CD4-positive, alpha-beta T cell treated with Interferon gamma for 1 hour (primary cell): ENCODE measurements at places on chromosomes 16 and 17.

- no peak for DNase-seq
These were observed 12.4 kb downstream of the FOXN1 start for GRCh38 chr17:28518578-28518977.

- DNase-seq, result no peak
These were observed 4.1 kb downstream of the HS3ST6 start for GRCh38 chr16:1914084-1914608.

DNA sequence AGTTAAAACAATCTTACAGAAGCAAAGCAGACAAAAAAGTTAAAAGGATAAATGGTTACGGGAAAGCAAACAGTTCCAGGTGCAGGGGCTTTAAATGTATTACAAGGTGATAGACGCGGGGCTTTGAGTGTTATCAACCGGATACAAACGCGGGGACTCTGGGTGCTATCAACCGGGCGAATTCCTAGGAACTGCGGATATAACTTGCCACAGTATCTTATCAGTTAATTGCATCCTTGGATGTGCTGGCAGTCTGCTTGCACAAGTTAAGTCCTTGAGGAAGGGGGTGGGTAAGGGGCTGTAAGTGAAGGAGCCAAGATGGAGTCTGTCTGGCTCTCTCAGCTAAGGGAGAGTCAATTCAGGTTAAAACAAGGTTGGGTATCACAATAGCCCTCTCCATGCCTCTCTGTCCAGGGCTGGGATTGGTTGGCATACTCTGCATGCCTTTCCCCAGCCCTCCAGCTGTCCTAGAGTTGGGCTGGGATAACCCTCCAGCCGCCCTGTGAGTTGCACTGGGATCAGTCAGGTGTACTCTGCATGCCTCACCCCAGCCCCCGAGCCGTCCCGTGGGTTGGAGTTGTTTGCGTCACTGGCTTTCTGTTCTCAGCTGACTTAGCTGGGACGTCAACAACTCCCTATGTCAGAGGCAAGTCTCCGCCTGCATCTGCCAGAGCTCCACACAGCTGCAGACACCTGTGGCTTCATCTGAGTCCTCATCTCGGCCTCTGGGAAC lies 40.9 kb downstream of the TMEM235 start:
- DNase-seq, result peak; percentile 80

DNA sequence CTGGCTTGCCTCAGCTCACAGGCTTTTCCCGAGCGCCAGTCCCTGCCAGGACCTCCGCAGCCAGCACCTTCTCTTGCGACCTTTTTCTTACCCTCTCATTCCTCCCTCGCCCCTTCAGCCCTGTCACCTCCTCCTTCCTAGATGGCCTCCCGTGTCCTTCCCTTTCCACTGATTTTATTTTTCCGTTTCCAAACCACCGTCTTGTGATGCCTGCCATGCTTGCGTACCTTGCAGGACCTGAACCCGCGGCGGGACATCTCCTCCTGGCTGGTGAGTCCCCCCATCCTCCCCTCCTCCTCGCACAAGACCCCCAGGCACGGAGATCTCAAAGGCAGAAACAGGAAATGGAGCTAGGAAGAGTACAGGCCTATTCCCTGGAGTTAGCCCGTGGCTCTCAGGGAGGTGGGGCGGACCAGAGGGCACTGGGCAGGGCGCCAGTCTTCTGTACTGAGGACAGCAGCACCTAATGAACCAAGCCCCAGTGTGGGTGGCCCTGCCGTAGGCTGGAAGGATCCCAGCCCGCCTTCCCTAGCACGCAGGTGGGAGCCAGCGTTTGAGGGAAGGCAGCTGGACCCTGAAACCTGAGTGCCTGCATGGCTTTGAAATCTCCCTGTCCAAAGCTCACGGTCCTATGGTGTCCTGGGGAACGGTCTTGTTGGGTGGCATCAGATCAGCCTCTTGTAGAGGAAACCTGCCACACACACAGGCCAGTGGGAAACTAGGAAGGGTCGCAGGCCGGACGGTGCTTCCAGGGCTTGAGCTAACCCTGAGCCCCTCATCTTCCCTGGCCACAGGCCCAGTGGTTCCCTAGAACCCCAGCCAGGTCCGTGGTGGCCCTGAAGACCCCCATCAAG lies 612 bp downstream of the CISD3 start:
- DNase-seq, result no peak

GRCh38 chr16:2084895-2085625 lies 37.3 kb downstream of the TSC2 start:
- no peak for DNase-seq

GRCh38 chr16:46932802-46933201 lies 40.7 kb downstream of the DNAJA2 start:
- no peak for DNase-seq

DNA sequence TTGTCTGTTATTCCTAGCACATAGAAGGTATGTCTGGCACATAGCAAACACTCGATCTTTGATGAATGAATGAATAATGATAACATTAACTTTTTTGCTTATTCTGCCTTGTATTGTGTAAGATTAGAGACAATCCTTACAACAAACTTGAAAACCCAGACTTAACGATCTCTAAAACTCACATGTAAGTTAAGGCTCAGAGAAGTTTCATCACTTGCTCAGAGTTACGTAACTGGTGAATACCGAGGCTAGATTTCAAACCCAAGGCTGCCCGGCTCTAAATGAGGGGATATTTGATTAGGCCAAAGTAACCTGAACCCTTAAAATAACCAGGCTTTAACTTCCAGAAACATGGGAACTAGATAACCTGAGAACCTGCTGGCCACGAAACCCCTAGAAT lies 22.3 kb downstream of the CAPNS2 start:
- no peak for DNase-seq

DNA sequence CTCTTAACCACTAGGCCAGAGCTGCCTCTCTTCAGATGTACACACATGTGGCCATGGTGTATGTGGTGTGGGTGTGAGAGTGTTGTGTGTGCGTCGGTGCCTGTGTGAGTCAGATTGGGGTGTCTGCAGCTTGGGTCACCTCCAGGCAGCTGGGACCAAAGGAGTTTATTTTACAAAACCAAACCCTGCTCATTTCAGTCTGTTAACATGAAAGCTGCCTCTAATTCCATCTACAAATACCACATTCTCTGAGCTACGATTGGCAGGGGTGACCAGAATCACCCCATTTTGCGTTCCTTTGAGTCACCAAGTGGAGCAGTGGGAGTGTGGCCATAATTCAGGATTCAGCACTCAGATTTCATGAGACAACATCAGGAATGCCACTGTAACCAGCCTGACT lies 105.3 kb downstream of the IRX5 start:
- no peak for DNase-seq

DNA sequence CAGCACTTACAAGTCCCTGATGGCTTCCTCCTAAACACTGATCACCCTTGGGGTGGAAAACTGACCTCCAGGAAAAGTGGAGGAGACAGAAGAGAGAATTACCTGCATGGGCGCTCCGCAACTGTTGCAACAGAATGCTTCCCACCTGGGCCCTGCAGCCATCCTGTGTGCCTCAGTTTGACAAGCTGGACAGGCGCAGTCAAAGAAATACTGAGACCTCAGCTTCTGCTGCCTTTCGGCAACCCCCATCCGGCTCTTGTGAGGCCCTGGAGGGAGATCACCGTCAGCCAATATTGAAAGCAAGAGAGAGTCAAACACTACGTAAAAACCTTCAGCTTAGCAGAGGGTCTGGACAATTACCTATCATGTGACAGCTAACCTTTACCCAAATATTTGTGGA lies 24.8 kb downstream of the SERPINF1 start:
- DNase-seq, result no peak

- DNase-seq, result no peak
These were observed 83.1 kb downstream of the RTN4RL1 start for GRCh38 chr17:1942066-1942365.

GRCh38 chr17:54102246-54102645 lies 279.5 kb downstream of the KIF2B start:
- no peak for DNase-seq

DNA sequence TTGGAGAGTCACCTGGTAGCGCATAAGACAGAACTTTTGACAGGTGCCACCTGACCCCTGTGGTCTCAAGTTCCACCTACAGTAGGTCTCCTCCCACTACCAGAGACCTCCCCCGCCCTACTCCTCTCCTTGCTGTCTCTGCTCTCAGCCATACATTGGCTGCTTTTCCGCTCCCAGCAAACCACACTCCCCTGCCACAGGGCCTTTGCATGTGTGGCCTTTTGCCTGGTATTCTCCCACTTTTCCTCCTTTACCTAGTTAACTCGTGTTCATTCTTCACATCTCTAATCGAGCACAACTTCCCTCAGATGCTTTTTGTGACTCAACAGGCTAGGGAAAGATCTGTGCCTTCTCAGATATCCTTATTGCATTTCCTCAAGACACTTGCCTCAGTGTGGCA lies 218.3 kb upstream of the EEF2KMT start:
- no peak for DNase-seq

- DNase-seq, result no peak
These were observed 8.5 kb downstream of the TP53I13 start for GRCh38 chr17:29577001-29577370.

DNA sequence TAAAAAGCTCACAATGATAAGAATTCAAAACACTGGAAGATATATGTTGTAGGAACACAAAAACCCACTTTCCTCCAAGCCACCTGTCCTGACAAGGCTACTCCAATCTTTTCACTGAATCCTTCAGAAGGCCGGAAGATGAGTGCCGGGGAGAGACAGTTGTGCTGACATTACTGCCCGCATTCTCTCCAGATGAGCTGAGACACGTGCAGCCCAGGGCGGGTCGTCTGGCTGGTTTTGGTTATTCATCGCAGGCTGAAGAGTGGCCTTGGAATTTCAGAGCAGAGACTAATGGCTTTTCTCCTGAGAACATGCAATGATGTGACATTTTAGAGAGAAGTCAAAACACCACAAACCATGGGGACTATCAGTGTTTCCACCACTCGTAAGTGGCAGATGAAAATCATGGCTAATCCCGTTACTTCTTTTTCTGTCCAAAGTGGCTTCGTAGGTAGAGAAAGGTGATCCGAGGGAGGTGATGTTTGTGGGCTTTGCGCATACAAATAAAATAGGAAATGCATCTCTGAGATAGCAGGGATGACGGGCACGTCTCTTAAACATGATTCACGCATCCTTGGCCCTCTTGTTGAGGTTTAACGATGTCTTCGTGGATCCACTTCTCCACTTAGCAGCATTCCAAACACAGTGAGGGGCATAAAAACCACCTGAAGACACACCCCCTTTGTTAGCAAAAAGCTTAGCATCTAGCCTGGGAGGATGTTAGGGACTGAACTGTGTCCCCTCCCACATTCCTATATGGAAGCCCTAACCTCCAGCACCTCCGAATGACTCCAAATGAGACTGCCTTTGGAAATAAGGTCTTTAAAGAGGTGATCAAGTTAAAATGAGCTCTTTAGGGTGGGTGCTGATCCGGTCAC lies 134.0 kb downstream of the IRX3 start:
- DNase-seq, result no peak

DNA sequence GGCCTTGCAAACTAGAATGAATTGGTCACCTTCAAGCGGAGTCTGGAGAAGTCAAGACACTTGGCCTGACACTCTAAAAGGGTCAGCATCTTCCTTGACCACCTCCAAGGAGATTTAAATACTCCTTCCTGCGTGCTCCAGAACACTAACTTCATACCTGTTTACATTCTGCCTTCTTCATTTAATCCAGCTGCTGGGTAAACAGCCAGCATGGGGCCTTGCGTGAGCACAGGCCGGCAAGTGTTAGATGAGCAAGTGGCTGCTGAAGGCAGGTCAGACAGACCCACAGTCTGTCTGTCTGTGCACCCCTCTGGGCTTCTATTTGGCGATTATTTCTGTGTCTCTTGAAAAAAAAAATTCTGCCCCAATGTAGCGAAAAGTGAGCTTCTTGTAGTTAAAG lies 153.8 kb downstream of the MSI2 start:
- DNase-seq, result no peak

DNA sequence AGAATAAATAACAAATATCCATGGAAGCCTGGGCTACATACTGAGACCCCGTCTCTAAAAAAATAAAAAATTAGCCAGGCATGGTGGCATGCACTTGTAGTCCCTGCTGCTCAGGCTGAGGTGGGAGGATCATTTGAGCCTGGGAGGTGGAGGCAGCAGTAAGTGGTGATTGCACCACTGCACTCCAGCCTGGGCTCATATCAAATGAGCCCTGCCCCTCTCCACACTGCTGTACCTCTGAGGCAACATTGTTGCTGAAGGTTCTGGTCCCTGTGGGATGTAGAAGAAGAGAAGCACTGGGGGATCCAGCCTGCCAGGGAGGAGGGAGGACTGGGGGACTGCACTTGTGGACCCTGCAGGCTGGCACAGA lies 11.4 kb upstream of the ARHGAP23 start:
- no peak for DNase-seq

DNA sequence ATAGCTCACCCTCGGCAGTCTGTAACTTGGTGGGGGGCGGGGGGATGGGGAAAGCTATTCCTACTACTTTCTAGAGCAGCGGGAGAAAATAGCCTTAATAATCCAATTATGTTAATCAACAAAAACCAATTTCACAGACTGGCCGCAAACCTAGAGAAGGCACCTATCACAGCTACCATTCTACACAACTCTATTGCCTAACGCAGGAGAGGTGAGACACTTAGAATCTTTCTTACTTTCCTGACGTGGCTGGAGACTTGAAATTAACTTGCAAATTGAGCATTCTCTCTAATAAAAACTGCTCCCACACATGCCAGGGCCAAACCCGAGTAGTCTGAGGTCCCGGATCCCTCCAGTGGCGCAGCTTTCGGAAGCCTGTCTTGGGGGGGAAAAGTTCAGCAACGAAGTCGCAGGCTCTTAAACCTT lies 794 bp downstream of the SMG6 start:
- no peak for DNase-seq

GRCh38 chr17:72719578-72720493 lies 372.7 kb downstream of the SLC39A11 start:
- peak; percentile 33 for DNase-seq

DNA sequence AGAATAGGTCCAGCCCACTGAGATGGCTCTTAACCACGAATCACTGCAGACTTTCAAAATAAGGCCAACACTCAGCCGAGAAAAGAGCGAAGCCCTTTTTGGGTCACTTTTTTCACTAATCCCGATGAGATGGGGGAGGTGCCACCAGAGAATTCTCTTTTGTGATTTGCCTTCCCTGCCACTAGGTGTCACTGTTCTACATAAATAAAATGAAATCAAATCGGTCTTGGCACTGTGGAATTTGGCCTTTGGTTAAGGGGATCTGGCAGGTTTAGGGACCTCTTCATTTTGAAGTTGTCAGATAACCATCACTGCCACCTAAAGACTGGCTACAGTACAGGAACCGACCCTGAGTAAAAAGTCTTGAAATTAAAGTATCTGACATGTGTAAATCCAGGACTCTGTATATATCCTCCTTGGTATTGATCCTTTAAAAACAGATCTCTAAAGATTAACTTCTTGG lies 147.0 kb downstream of the HS3ST4 start:
- peak; percentile 1 for DNase-seq

DNA sequence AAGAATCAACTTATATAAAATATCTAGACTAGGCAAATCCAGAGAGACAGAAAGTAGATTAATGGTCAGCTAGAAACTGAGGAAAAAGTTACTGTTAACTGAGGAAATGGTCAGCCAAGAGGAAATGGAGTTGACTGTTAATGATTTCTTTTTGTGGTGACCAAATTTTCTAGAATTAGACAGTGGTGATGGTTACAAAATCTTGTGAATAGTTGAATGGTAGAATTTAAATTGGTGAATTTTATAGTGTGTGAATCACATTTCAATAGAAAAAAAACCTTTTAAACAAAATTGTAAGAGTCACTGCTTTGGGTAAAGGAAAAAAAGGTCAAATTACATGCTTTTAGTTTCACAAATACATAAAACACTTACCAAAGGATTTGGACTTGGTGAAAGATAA lies 30.0 kb downstream of the APPBP2 start:
- DNase-seq, result no peak
